ENCODE measurements at places on chromosomes 3 and 15. TPM values are rescaled to one million over a fixed set of nuclear protein-coding genes. Genes with fewer than 3 reads are reported as not detected.

Gene ANKRD63
- not detected for total RNA-seq

Gene RBP2
- not detected for total RNA-seq

Gene PATL2
- total RNA-seq, result not detected

DNA sequence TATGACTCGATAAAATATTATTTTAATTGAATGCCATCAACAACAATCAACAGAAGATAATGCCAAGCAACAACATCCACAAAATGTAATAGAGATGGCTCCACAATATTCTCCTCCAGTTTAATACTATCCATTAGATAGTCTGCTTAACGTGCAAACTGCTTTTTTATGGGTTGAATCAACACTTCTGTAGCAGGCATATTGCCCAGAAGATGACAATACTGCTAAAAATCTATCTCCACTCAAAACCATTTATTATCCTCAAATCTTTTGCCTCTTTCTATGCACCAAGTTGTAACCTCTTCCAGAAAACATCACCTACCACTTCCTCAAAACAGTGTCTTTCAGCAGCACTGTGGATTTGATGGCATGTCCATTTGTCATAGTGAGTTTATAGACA lies 295.7 kb upstream of the LMCD1 start:
- no peak overlapping the region for H3K27ac ChIP-seq
- H3K4me1 ChIP-seq, result no peaks in the 10 kb centered on the region
- H3K27me3 ChIP-seq, result no peaks in the 10 kb centered on the region
- no peak overlapping the region for H3K4me3 ChIP-seq

- H3K4me1 ChIP-seq, result peaks cover 10% of the 10 kb centered on the region
- no peaks in the 10 kb centered on the region for H3K27me3 ChIP-seq
- no peak overlapping the region for H3K27ac ChIP-seq
- no peak for DNase-seq
These were observed 32.2 kb downstream of the PPP4R2 start for GRCh38 chr3:73028803-73029202.

GRCh38 chr3:72295962-72296450 lies 511.1 kb upstream of the PROK2 start:
- H3K4me3 ChIP-seq, result no peak overlapping the region
- H3K27ac ChIP-seq, result no peak overlapping the region
- H3K27me3 ChIP-seq, result no peaks in the 10 kb centered on the region
- no peak for DNase-seq
- no peaks in the 10 kb centered on the region for H3K4me1 ChIP-seq

GRCh38 chr15:82845686-82846085 lies 36.3 kb downstream of the WHAMM start:
- H3K27me3 ChIP-seq, result no peaks in the 10 kb centered on the region
- no peak overlapping the region for H3K4me3 ChIP-seq
- no peak overlapping the region for H3K27ac ChIP-seq
- H3K36me3 ChIP-seq, result no peaks in the 10 kb centered on the region

DNA sequence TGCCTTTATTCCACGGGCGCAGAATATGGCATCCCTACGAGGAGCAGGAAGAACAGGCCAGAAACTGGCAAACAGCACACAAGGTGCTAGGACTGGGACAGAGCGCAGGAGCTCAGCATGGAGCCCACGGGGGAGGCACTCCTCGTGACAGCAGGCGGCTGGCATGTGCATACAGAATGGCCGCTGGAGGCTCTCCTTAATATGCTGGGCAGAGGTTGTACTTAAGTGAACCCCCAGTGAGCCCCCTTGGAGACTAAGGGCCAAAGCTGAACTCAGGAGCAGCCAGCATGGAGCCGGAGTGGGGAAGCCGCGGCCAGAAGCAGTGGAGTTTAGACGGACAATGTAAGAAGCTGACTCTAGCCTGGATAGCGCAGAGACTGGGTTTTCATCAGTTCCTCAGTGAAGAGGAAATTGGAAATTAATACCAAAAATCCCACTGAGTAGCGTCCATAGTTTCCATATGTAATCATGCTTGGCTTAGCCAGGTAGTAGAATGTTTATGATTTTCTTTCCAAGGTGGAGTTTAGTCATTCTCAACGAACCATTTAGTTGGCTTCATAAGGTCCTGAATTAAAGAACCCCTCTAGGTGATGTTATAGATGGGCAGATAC lies 69.4 kb downstream of the EPHB3 start:
- no peaks in the 10 kb centered on the region for H3K36me3 ChIP-seq
- H3K27me3 ChIP-seq, result no peaks in the 10 kb centered on the region
- H3K27ac ChIP-seq, result no peak overlapping the region
- no peak overlapping the region for H3K4me3 ChIP-seq

GRCh38 chr3:32814361-32814760 lies 3.4 kb upstream of the TRIM71 start:
- H3K27ac ChIP-seq, result no peak overlapping the region
- H3K27me3 ChIP-seq, result no peaks in the 10 kb centered on the region
- H3K4me1 ChIP-seq, result peaks cover 32% of the 10 kb centered on the region
- DNase-seq, result peak; percentile 22
- H3K4me3 ChIP-seq, result peak overlapping the region; percentile 98
- H3K36me3 ChIP-seq, result no peaks in the 10 kb centered on the region
